ENCODE measurements at places on chromosomes 6 and 20.

DNA sequence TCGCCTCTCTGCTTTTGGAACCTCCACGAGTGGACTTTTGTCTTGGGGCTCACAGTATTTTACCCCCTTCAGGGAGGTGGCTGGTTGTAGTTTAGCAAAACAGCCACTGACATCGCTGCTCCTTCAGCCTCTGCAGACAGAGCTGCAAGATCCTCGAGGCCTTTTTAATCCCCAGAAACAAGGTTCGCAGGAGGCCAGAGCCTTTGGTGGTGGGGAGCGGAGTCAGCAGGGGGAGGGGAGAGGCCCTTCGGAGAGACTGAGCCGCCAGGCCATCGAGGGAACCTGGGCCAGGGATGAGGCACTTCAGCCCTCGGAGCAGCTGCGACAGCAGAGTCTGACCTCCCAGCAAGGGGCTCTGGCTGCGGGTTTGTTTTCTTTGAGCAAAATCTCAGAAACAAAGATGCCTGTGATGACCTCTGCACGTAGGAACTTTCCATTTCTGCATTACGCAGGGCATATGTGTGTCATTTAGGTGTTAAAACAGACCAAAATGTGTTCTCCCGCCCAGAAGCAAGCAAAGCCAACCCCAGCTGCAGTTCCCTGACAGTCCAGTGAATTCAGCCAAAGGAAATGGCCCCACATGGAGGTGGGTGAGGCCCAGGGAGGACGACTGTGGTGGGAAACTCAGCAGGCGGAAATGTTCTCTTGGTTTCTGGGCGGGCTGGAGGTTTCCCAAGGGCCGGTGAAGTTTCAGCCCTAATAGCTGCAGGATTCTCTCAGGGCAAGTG, 171.2 kb upstream of the SULF2 start:
- no peak for ATAC-seq

DNA sequence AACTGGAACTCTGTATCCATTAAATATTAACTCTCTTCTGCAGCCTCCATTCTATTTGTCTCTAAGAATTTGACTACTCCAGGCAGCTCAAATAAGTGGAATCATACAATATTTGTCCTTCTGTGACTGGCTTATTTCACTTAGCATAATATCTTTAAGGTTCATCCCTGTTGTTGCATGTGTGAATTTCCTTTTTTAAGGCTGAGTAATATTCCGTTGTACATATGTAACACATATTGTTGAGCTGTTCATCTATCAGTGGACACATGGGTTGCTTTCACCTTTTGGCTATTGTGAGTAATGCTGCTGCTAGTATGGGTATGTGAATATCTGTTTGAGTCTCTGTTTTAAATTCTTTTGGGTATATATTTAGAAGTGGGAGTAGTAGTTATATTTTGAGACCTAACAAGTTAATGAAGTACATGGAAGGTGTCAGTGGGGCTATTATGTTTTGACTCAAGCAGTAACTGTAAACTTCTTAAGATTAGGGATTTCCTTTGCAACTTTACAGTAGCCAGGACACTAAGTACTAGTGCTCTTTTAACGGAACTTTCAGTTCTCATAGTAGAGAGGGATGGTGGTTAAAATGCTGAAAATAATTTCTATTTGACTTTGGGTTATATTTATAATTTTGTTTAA, 29.7 kb upstream of the TMEM217 start:
- no peak for ATAC-seq

GRCh38 chr6:150185732-150186117, 42.9 kb downstream of the PPP1R14C start:
- ATAC-seq = no peak

DNA sequence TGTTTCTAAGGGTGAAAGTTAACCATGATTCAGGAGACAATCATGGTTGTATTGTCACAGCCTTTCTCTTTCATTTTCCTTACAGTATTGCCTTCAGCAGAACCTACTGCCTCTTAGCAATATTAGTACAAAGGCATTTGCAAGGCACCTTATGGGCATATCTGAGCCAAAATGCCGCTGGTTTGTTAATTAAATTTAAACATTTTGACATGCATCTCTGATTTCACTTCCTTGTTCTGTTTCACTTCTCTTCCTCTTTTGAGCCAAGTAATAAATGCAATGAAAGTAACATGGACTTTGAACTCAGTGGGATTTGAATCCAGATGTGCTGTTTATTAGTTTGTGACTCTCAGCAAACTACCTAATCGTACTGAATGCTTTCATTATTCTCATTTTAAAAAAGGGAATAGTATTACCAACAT, 467.4 kb upstream of the CITED2 start:
- ATAC-seq = peak; percentile 20

DNA sequence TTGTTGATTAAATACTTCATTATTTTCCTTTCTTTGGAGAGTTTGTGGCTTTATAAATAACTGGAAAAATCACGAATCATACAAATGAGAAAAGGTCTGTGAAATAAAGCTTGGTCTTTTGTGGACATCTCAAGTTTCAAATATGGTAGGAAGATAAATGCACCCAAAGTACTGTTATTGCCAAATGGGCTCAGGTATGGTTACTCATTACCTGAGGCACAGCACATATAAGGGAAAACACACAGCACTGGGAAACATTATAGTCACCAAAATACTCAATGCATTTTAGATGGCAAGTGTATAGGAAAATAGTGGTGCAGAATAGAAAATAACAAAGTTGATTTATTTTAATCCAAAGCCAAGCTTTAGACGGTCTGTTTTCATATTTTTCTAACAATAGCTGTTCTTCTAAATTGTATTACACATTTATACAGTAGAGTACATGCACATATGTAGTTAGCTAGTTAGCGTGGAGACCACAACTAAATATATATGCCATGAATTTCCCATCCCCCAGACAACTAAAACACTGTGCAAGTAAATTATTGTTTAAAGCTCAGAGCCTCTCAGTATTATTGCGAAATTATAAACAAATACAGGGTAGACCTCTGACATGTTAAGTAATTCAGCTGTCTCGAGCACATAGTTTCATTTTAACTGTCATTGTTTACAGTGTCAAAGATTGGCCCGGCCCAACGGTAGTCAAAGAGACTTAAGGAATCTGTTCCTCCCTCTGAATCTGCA, 336.0 kb downstream of the SYNE1 start:
- ATAC-seq = peak; percentile 62

DNA sequence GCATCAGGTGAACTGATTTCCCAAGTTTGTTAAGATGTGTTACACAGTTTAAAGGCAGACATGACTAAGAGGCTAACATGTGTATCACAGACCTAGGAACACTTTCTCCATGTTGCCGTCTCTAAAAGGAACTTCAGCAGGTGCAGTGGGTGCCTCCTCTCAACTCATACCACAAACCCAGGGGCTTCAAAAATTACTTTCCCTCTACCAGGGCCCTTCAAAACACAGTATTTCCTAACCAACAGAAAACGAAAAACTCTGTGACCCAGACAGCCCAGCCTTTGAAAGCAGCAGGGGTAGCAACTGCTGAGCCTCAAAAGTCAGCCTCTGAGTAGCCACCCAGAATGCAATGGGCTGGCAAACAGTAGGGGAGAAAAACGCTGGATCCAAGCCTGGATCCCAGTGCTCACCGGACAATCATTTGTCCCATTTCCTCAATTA, 28.5 kb downstream of the B4GALT5 start:
- ATAC-seq = no peak

GRCh38 chr20:41398408-41398807, 31.8 kb upstream of the EMILIN3 start:
- ATAC-seq = no peak

DNA sequence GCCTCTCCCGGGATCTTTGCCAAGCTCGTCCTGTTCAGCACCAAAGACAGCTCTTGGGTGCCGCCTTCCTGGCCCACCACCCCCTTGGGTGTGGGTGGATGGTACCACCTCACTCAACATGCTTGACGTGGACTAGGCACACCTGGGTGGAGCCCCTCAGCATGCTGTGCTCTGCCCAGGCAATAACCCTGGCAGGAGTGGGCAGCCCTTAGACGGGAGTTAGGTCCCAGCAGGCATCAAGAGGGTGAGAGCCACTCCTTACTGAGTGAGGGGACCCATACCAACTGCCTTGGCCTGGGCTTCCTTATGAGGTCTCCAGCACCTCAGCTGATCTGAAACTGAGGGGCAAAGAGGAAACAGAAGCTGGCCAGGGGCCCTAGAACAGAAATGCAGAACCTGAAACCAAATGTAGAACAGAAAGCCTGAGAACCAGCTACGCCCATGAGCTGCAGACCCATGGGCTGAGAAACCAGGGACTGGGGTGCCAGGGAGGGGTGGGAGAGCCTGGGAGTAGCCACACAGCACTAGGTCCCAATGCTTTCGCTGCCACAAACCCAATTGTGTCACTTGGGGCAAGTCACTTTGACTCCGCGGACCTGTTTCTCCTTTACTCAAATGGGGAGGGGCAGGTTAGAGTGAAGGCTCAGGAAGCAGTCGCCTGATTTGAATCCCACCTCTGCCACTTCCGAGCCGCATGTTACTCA, 2.0 kb downstream of the FGD2 start:
- ATAC-seq = no peak

- ATAC-seq = no peak
Measured at GRCh38 chr6:111718990-111719389, 113.3 kb upstream of the TRAF3IP2 start.

- ATAC-seq = no peak
Measured at GRCh38 chr20:13913131-13913530, 77.3 kb downstream of the SEL1L2 start.

GRCh38 chr6:126444659-126445273, 104.9 kb downstream of the CENPW start:
- no peak for ATAC-seq

GRCh38 chr6:12289933-12290820, at the start of gene EDN1:
Gene EDN1, plus strand, starts transcription at chr6:12290361. Its CDS starts 269 bp downstream, at chr6:12290630.
- peak; percentile 82 for ATAC-seq

DNA sequence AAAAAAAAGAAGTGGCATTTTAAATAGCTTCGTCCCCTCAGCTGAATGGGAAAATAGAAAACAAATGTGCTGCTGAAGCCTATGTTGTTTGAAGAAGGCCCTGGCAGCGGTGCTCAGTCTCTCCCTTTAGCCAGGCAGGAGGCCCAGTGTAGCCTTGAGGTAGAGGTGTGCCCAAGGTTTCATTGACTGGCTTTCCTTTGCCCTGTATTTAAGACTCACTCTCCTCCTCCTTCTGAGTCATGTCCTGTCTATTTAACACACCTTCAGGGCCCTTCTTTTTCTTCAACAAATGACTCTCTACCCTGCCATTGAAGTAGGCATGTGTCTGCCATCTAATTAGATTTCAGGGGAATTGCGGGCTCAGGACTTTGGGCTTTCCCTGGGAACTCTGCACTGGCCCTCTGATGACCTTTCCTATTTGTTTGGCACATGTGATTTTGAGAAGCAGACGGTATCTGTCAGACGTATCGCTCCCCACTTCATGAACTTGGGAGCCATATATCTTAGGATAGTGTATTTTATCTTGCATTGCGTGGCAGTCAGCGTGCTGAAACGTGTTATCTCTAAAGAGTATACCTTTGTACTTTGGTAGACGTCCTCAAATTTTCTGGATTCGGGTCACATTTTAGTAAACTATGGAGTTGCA, 4.3 kb downstream of the TJAP1 start:
- no peak for ATAC-seq

GRCh38 chr6:69232008-69232407, 564.8 kb downstream of the LMBRD1 start:
- ATAC-seq = no peak

DNA sequence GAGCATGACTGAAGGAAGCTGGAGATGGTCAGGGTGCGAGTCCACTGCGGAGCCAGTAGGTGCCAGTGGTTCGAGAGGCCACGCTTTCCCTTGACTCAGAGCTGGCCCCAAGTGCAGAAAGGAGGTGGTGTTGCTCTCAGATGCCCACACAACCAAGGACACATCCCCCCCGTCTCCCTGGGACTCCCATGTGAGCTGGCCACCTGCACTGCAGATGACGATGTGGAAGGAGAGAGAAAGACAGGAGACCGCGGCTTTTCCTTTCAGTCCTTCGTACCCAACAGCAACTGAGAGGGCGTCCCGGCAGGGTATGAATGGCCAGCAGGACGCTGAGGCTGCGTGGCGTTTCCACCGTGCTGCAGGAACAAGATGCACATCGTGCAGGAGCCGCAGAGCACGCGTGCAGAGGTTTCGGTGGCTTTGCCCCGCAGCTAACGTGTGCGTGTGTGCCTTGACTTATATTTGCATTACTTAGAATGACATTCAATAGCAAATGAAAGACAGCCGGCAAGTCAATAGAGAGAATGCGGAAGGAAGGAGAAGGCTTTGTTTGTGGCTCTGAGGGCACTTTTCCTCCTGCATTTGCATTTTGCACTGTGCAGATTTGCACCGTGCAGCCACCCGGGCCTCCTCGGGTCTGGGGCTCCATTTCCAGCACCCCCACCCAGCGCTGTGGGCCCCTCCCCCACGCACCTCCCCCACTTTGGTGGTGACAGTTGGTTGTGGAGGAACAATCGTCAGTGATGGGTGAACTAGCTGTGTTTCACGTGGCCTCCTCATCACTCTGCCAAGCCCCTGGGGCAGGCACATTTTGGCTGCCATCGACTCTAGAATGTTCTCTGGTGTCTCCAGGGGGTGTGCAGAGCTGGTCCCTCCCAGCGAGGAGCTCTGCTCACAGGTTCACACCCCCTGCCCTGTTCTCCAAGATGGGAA, 26.4 kb upstream of the BHLHE23 start:
- ATAC-seq = no peak

- no peak for ATAC-seq
Measured at GRCh38 chr6:3392930-3393835, 63.7 kb downstream of the SLC22A23 start.
